ENCODE measurements at places on chromosomes 2 and 18.

DNA sequence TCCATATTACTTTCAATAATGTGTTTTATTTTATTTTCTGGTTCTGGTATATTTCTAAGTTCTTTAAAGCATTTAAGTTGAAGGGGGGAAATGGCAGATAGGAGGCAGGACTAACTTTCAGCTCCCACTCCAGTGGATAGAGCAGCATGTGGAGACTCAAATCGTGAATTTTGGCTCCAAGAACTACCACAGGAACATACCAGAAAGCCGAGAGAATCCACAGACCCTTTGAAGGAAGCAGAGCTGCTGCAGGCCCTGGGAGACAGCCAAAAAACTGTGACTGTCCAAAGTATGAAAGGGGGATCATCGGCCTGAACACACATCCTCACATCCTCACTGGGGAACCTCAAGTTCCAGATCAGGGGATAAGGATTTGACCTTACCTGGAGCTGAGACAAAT, 207.6 kb upstream of the VWC2L start:
- DNase-seq = no peak

GRCh38 chr2:217182926-217183325, 323.1 kb upstream of the TNP1 start:
- DNase-seq = no peak

DNA sequence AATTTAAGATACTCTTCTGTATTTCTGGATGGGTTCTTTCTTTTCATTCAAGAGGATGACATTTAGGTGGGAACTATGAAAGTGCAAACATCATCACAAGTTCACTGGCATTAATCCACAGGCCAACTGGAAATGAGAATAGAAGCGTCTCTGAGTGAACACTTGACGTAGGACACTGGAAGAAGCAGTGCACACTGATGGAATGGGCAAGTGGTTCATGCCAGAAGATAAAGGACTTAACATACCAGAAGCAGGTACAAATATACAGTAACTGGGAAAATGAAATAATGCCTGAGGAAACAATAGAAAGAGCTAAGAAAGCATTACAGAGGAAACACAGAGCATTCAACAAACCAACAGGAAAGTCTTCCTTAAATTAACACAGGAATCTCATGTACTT, 120.9 kb upstream of the CCDC195 start:
- DNase-seq = no peak

GRCh38 chr2:170567429-170567828, 147.7 kb upstream of the SP5 start:
- DNase-seq = no peak

GRCh38 chr2:43414586-43415135, 181.2 kb downstream of the THADA start:
- no peak for DNase-seq

GRCh38 chr2:44826601-44827000, 114.9 kb upstream of the SIX3 start:
- DNase-seq = no peak

GRCh38 chr2:123596621-123597020, 428.5 kb upstream of the CNTNAP5 start:
- DNase-seq = no peak

DNA sequence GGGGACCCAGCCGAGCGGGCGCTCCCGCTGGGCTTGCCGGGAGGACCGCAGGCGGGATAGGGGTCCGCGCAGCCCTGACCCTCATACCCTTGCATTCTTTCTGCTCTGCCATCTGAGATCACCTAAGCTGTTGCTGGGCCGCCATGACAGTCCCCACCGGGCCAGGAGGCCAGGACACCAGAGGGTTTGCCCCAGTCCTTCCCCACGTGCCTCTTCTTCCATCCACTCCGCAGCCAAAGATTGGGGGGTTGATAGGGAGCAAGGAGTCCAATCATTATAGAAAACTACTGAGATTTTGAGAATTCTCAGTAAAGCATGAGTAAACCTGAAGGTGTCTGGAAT, 453 bp upstream of the GRB14 start:
- DNase-seq = no peak

GRCh38 chr18:43129946-43130524, 14.6 kb upstream of the RIT2 start:
- no peak for DNase-seq

- no peak for DNase-seq
Observed at GRCh38 chr18:38454764-38455469, 889.3 kb upstream of the CELF4 start.

DNA sequence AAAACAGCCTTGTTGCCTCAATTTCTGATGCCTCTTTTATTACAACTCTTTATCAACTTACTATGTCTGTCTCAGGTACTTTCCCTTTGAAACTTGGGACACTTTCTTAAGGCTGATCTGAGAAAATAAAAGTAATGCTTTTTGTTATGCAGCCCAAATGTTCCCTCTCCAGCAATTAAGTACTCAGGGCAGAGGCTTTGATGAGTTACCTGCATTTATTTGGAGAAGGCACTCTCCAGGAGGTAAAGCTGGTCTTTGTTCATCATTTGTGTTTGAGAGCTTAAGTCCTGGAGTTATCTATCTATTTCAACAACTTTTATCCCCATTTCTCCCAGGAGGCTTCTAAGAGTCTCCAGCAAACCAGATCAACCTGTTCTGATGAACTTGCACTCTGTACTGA, 259.2 kb downstream of the ASXL3 start:
- no peak for DNase-seq

DNA sequence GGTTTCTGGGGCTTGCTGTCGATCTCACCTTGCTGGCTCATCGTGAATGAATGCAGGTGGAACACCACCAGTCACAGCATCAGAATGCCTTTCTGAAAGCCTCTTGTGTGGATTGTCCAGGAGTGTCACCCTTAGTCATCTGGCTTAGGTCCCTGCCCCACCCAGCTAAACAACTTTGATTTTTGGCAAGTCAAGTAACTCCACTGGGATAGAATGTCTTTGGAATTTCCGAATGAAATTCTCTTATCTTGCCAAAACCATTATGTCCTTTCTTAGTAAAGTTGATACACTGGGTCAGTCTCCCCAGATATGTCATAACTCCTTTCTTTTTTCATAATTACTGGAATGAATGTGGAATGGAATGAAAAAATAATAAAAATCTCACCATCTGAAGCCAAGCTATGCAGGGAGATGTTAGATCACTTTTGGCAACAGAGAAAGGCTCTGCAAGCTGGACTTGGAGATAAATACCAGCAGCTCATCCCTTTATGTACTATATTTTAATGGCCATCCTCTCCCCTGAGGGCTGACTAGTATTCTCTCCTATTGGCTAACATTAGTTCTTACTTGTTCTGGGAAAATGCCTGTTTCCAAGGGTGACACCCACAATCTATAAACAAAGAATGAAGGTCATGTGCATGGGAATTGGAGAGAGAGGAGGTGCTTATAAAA, 35.4 kb downstream of the INSIG2 start:
- peak; percentile 82 for DNase-seq

- peak; percentile 27 for DNase-seq
Observed at GRCh38 chr2:60213865-60214625, 339.4 kb downstream of the BCL11A start.

DNA sequence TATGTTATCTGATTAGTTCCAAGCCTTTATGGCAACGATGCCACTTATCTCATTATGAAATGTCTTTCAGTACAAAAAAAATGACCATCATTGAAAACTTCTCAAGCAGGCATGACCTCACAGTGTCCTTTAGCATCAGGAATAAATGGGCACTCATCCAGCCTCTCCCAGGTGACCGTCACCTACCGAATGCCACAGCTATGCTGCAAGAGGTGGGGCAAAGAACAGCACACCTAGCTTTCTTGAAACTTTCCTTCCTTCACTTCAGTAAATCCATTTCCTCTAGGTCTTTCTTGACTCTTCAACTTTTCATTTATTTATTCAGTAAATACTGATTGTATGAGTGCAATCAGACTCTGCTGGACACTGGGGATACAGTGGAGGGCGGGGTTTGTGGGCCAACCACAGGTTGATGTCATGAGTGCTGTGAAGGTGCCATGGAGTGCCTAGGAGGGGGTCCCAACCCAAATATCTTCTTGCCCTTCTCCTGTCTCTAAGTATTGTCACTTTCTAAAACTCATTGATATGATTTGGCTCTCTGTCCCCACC, 54.3 kb upstream of the HK2 start:
- no peak for DNase-seq

DNA sequence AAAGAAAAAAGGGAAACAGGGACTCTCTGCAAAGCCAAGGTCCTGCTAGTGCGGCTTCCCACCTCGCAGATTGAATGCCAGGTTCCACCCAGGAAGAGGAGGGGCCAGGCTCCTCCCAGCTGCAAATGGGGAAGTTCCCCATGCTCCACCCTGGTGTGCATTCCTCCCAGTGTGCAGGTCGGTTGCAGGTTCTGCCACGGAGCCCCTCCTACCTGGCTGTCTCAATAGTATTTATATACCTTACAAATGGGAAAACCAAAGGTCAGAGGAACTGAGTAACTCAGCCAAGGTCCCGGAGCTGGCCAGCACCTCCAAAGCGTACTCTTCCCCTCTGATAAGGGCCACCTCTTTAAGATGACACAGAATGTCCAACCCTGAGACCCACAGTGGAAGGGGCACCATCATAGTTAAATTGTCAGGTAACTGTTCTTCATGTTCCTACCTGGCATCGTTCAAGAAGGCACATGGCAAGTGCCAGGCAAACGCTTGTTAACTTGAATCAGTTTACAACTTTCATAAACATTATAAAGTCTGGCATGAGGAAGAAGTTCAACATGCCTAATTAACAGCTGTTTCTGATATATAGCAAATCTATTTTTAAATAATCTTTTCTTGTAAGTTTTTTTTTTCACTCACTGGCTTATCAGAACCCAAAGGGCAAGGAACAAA, 35.5 kb downstream of the POU3F3 start:
- no peak for DNase-seq

DNA sequence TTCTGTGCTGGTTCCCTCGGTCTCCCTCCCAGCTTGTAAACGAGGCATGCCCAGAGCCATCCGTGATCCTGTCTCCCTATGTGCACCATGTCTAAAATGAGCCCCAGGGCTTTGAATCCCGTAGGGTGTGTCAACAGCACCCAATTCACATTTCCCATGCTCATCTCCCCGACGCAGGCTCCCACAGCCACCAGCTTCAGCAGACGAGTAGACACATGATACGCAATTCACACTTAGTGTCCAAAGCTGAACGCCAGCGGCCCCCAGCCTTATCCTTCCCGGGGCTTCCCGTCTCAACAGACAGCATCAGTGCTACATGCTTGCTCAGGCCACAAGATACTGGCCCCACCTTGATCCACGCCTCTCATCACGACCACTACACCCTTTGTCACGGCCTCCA, 88.1 kb downstream of the EIPR1 start:
- no peak for DNase-seq

GRCh38 chr2:202771741-202772460, 99.7 kb downstream of the ICA1L start:
- no peak for DNase-seq

DNA sequence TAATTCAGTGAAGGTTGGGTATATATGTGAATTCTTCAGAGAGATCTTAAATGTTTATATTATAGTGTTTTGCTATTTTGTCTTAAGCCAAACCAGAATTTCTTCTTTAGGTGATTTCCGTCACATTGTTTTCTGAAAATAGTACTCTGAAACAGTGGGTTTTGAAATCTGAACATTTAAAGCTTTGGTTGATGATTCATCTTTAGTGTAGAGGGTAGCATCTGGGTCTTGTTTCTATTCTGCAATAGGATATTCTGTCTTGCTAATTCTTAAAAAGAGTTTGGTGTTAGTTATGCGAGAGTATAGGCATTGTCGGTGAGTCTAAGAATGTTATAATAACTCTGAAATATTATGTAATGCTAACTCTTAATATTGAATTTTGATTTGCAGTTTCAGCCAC, 69.6 kb upstream of the FAM237A start:
- no peak for DNase-seq

- DNase-seq = no peak
Observed at GRCh38 chr2:108980076-108980475, 8.9 kb downstream of the EDAR start.

- DNase-seq = no peak
Observed at GRCh38 chr18:3380384-3380961, 69.5 kb upstream of the TGIF1 start.

- DNase-seq = no peak
Observed at GRCh38 chr2:198012025-198012424, 207.6 kb downstream of the PLCL1 start.

- DNase-seq = no peak
Observed at GRCh38 chr2:151973901-151974199, 125.0 kb downstream of the CACNB4 start.

GRCh38 chr18:78822171-78822948, 157.3 kb upstream of the SALL3 start:
- DNase-seq = no peak

DNA sequence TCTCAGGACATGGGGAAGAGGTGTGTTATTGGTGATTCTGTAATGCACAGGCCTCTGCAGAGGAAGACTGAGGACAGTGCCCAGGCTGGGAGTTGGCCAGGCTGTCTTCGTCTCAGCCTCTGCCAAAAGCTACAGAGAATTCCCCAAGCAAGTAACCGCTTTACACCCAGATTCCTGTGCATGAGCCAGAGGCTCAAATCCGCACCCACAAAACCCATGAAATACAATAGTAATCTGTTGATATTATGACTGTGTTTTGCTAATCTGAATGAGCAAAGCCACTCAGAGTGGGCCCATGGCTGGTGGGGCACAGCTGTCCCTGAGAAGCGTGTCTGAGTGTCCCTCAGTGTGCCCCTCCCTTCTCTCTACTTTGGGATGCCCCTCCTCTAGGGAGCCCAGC, 149.5 kb upstream of the PXDN start:
- DNase-seq = no peak

DNA sequence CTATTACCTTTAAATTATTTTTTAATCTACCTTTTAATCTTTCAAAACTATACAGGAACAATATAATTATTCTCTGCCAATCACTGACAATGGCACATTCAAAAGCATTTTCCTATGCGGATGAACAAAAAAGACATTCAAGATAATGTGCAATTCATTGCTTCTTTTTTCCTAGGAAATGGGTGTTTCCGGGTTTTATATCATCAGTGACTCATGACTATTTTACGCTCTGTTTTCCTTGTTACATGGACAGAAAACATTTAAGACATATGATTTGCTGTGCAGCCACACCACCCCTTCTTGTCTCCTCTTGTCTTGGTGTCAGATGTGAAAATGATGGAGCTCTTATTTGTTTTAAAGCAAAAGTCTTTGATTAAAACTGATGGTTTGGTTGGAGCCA, 184.7 kb upstream of the LINC00305 start:
- no peak for DNase-seq

GRCh38 chr2:136858656-136859055, 93.3 kb downstream of the THSD7B start:
- DNase-seq = no peak

DNA sequence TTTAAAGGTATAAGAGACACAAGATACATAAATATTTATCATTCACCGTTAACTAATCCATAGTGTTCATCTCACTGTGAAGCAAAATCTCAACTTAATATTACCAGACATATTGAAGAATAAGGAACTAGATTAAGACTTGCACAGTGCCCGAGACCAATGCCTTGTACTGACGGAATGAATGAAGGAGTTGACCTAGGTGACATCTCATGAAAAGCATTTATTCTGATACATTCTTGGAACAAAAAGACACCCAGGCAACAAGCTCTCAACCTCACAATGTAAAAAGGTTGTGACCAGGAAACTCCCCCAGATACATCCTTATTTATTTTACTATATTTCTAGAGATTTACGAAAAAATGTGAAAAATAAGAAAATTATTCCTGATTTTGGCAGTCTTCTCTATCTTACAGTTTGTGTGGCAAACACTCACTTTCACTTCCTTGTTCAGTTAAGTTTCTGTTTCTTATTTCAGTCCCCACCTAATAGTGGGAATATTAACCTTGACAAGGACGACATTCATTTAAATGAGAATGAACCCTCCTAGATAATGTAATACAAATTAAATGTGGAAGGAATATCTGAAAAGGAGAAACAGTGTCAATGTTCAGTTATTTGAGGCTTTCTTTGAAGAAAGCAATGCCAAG, 28.4 kb downstream of the M1AP start:
- no peak for DNase-seq
